ENCODE measurements at places on chromosomes 11 and 22.
A peak's percentile ranks its signal among the peaks of the same experiment; 100 is the strongest.

GRCh38 chr22:47298017-47298785 is 535.8 kb downstream of the TBC1D22A start:
- no peak for DNase-seq

DNA sequence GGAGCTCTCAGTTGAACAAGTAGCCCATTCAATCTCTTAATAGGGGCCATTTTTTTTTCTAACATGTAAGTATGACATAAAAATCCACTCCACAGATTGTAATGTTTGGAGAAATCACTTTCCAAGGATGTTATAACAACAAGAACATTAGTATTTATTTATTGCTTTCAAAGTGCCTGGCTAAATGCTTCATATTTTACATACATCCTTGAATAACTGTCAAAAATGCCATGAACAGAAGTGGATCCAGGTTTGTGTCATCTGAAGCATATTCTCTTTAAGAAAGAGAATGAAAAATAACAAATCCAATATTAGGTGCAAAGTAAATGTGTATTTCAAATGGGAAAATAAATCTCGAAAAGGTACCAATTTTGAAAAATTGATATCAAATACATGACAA is 344.0 kb upstream of the FAT3 start:
- no peak for DNase-seq

DNA sequence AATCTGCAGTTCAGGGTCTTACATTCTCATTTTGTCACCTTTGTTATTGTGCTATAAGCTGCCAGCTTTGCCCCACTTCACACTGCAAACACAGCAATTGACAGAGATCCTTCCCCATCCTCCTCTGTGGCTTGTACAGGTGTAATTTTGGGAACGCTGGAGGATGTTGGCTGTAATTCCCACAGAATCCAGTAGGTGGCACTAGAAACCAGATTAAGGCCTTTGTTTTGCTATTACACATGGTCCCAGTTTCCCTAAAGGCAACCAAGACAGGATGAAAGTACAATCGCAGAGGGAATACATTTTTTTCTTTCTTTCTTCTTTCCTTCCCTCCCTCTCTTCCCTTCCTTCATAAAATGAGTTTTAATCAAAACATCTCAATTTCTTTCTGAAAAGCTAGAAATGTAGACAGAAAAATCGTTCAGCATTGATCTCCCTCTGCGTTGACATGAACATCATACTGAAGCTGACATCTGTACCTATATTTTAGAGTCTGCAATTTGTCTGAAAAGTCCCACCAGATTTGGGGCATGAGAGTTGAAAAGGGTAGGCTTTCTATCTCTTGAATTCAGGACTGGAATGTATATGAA is 21.3 kb upstream of the NELL1 start:
- DNase-seq = peak; percentile 40

DNA sequence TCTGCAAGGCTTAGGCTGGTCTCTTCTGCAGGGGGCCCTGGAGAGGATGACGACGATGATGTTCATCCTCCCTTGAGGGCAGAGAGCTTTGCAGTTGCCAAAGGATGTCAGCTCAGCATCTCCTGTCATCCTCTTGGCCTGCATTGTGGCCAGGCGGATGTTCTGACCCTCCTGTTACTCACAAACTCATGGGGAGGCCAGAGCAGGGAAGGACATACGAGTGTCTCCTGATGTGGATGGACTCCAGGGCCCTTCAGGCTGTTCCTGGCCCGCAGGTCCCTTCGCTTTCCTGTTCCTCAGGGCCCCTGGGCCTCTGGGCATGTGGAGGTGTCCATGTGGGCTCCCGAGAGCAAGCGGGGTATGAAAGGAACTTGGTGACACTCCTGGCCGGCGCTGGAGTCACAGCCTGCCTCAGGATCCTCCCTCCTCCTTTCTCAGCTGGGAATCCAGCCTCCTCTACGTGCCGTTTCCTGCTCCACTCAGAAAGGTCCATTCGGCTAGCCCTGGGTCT is 8.5 kb downstream of the ADORA2A start:
- peak; percentile 33 for DNase-seq

GRCh38 chr22:23549198-23549595 is 30.9 kb downstream of the IGLL1 start:
- DNase-seq = no peak

GRCh38 chr22:20729194-20729593 is 44.7 kb upstream of the SERPIND1 start:
- no peak for DNase-seq

DNA sequence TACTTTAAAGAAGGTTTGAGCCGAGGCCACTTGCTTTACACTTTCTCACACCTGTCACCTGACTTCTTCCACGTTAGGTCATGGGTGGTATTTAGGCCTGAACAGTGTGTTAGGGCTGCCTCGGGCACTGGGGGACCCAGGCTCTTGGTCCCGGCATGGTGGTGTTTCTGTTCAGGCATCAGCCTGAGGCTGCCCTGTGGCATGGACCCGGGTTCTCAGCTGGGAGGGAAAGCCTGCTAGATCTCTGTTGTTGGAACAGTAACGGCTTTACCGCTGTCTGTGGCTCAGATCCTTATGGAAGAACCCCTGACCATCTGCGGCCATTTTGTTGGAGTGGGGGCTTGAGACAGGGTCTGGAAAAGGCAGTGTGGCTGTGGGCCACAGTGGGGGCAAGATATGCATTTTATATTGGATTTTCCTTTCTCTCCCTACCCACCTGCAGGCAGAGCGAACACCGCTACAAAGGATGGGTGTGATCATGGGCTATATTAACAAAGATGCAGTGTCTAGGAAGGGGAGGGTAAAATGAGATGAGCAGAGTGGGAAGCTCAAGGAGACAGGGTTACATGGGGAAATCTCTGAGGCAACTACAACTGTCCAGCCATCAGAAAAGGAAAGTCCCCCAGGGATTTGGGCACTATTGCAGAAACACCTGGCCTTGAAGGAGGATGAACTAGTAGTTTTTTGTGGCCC is 1.6 kb upstream of the KCNJ11 start:
- DNase-seq = no peak

- no peak for DNase-seq
These were observed 58.4 kb downstream of the TRAF6 start for GRCh38 chr11:36451681-36452080.

DNA sequence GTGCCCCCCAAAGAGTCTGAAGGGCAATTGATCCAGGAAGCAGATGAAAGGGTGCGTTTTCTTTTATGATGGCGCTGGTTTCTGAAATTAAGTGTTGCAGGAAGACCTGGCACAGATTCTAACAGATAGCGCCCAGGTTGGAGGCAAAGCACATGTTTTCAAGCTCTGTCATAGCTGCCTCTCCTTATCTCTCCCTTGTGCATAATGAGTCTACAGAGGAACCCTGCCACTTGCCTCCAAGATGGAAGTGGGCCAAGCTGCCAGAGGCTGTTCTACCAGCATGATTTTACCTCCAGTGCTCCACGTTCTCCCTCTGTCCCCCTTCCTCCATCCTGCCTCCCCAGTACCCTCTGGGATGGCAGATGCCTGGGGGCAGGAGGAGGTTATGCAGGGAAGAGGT is 30.0 kb upstream of the TLCD5 start:
- DNase-seq = no peak

DNA sequence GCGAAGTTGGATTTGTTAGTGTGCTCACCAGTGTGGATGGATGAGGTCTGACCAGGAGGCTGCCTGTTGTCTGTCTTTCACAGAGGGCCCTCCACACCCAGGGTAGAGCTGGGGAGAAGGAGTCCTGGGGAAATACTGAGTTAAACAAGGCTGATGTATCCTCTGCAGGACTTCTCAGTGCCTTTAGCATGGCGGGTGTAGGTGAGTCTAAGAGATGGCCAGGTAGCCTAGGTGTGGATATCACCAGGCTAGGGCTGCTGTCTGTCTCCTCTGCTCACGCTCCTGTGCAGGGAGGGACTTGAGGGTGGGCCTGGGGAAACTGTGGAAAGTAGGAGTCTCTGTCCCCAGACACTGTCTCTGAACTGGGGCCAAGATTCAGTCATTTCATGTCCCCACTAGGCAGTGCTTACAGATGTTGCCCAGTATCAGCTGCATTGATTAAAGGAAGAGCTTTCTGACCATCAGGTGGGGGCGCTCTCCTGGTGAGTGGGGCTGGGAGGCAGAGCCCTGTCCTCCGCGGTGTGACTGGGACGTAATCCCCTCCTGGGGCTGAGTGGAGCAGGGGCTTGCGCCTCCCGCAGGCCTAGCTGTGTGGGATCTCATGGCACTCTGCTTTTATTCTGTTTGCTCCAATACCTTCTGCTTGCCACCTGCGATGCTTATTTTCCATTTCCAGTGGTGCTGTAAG is 35.5 kb upstream of the CCDC188 start:
- DNase-seq = no peak

GRCh38 chr11:20127671-20128527 is 32.4 kb downstream of the DBX1 start:
- DNase-seq = peak; percentile 60

DNA sequence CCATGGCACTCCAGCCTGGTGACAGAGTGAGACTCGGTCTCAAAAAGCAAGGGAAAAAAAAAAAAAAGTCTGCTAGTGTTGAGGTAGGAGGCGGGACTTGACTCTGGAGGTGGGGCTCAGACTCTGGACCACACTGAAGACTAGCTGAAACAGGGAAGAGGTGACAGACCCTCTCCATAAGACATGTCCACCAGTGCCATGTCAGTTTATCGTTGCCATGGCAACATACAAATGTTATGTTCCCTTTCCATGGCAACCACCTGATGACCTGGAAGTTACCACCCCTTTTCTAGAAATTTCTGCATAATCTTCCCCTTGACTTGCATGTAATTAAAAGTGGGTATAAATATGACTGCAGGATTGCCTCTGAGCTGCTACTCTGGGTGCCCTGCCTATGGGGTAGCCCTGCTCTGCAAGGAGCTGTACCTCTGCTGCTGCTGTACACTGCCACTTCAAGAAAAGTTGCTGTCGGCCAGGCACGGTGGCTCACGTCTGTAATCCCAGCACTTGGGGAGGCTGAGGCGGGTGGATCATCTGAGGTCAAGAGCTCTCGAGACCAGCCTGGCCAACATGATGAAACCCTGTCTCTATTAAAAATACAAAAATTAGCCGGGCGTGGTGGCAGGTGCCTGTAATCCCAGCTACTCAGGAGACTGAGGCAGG is 55.1 kb downstream of the KIAA1671 start:
- DNase-seq = no peak

- peak; percentile 71 for DNase-seq
These were observed 14.2 kb downstream of the TP53I11 start for GRCh38 chr11:44936525-44936924.

GRCh38 chr22:41913842-41914534 is 886 bp downstream of the SHISA8 start:
- no peak for DNase-seq

GRCh38 chr22:49070501-49070900 is 757.2 kb downstream of the BRD1 start:
- DNase-seq = no peak

GRCh38 chr22:48208894-48209293 is 1446.4 kb downstream of the TBC1D22A start:
- DNase-seq = no peak

GRCh38 chr22:20128902-20129746 is 2.5 kb upstream of the ZDHHC8 start:
- peak; percentile 13 for DNase-seq

GRCh38 chr11:73402834-73403185 is 26.6 kb downstream of the RELT start:
- no peak for DNase-seq

DNA sequence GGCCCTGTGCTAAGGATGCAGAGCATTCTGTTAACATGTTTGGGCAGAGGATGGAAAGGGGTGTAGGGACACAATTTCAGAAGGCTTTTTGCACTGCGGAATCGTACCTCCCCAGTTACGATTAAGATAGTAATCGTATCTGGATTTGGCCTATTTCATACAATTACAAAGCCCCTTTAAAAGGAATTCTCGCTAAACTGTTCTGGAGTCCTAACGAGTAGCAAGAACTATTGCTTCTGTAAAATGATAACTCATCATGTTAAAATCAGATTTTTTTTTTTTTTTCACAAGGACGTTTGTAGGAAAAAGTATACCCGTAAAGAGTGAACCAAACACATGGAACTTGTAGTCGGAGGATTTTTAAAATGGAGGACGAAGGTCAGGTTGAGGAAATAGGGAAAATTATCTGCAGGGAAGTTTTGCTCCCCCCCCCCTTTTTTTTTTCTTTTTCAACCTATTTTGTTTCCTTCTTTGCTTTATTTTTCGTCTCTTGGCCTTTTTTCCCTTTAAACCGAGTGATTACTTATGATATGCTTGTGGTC is 934 bp downstream of the HSD17B12 start:
- peak; percentile 14 for DNase-seq

DNA sequence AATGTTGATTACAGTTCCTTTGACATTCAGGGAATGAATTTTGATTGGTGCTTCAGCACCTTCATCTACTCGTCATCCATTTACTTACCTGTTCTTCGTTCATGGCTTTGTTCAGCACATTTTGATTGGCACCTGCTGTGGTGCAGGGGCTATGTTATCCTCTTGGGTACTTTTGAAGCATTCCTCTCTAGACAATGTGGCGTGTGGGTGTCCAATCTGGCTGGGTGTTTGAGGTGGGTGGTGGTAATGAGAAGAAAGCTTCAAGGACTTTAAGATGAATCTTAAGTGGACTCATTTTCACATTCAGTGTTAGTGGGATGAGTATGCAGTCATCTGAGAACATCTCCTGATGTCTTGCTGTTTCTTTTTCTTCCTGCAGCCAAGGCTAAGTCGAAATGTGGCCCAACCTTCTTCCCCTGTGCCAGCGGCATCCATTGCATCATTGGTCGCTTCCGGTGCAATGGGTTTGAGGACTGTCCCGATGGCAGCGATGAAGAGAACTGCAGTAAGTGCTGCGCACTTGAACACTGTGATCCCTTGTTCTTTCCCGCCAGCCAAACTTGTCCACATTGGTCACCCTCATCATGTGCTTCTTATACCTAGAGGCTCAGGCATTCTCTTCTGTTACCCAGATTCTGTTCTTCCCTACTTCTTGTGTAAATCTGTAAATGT is 137.5 kb downstream of the LDLRAD3 start:
- no peak for DNase-seq
